ENCODE measurements at places on chromosomes 5 and 9.

- no peak for DNase-seq
These were observed 191.3 kb downstream of the DMAC1 start for GRCh38 chr9:7608261-7608660.

DNA sequence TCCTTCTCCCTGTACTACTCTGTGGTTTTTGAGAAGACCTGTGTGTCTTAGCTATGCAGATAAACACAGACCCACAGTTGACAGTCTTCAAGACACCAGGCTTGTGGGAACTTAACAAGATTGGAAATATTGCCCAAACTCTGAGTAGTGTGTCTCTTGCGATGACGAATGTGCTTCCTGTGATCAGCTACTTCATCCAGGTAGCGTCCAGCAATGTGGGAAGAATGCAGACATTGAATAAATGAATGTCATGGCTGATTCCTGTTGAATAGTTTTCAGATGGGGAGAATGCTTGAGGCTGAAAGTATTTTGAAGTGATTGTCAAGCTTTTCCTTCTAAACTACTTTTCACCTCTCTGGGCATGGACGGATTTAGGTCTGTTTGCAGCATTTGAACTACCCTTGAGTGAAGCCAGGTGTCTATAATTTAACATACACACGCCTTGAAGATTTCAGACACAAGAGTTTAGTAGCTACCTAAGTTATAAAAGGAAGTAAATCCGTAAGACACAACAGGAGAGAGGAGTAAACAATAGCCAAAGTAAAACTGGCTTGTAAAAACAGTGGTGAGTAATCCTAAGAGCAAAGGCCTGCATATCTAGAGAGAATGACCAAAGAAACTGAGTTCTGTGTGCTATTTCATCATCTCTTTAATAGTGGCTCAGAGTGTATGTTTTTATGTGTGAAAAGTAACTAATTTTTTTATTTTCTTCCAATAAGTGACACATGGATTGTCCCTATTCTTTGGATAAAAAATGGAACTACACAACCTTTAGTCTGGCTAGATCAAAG is 30.0 kb upstream of the ARL14EPL start:
- no peak for DNase-seq

GRCh38 chr5:135240781-135241360 is 158.2 kb downstream of the MACROH2A1 start:
- DNase-seq = no peak

- no peak for DNase-seq
These were observed 225.7 kb downstream of the DCP2 start for GRCh38 chr5:113202287-113202686.

GRCh38 chr9:109923471-109923760 is 143.4 kb downstream of the PALM2AKAP2 start:
- no peak for DNase-seq

DNA sequence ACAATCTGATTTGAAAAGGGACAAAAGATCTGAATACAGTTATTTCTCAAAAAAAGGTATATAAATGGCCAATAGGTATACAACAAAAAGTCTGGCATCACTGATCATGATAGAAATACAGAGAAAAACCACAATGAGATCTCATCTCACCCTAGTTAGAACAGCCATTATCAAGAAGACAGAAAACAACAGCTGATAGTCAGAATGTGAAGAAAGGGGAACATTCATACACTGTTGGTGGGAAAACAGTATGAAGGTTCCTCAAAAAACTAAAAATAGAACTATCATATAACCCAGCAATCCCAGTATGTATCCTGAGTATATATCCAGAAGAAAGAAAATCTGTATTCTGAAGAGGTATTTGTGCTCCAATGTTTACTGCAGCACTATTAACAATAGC is 75.7 kb upstream of the OR2K2 start:
- DNase-seq = no peak

- no peak for DNase-seq
These were observed 119.5 kb downstream of the CAAP1 start for GRCh38 chr9:26773056-26773455.

GRCh38 chr9:128257907-128258306 is 17.9 kb downstream of the GOLGA2 start:
- DNase-seq = no peak

- DNase-seq = no peak
These were observed 648.5 kb upstream of the WWC1 start for GRCh38 chr5:167642779-167643517.

DNA sequence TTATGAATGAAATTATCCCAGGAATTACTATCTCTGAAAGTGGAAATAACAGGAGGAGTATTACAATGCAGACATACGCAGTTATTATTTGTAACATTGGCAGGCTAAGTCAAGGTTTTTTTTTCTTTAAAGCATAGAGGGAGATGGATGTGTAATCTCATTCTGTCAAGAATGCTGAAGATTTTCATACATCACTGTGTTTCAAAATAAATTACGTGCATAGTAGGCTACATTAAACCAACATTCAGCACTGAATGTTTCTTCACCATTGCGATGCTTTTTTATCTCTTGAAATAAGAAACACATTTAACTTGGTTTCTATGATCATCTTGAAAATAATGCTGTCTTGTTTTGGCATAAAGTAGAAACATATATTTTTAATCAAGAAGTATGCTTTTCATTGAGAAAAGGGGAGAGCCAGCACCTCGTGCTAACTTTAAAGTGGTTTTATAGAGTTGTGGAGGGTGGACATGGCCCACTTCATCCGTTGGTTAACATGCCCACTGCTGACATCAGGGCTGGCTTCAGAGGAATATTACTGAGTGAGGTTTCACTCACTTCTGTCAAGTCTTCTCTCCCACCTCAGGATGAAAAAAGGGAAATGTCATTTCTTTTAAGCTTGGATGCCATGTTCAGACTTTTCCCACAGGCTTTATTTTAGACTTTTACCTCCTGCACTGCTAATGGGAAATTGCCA is 203.6 kb upstream of the MEF2C start:
- no peak for DNase-seq

- DNase-seq = no peak
These were observed 48.4 kb upstream of the SNAPC3 start for GRCh38 chr9:15374310-15374709.

DNA sequence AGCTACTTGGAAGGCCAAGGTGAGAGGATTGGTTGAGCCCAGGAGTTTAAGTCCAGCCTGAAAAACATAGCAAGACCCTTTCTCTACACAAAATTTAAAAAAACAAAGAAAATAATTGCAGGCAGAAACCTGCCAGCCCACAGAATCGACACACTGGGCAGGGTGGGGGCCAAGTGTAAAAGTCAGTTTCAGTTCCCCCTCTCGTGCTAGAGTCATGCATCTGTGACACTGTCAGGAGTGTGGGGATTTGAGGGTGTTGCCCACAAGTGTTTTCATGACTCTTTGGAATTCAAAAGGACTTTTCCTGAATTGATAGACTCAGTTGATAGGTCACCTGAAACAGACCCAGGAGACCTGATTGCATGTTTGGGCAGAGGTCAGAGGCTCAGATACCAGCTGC is 47.6 kb downstream of the PRRC2B start:
- DNase-seq = no peak

DNA sequence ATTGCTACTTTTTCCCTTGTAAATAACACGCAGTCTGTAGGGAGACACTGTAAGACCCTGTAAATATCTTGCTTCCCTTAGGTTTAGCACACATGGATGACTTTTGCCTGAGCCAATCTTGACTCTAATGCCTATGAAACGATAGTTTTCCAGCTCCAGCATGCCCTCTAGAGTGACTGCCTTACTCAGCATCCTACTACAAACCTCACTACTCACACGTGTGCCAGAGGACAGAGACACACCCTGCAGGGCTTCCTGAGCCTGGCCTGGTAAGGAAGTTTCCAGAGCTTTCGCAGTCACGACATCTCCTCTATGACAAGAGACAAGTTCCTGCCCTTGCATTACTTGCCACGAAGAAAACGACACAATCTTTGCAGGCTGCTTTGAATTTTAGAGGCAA is 138.1 kb downstream of the ATPSCKMT start:
- no peak for DNase-seq

GRCh38 chr9:105639936-105640335 is 22.3 kb upstream of the TAL2 start:
- DNase-seq = no peak

DNA sequence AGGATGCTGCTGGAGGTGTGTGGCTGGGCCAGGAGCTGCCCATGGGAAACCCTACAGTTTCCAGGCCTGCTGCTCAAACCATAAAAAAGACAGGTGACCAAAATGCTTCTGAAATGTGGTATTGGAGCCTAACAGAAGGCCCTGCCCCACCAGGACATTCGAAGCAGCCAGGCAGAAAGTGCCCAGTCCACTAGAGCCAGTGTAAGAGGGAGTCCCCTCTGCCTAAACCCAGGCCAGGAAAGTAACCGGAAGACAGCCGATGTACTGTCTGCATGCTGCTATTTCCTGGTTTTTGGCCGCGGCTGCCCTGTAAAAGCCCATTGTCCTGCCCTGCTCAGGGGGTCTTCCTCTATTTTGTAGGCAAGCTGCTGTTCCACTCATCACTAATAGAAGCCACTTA is 150.7 kb upstream of the IRX2 start:
- no peak for DNase-seq

DNA sequence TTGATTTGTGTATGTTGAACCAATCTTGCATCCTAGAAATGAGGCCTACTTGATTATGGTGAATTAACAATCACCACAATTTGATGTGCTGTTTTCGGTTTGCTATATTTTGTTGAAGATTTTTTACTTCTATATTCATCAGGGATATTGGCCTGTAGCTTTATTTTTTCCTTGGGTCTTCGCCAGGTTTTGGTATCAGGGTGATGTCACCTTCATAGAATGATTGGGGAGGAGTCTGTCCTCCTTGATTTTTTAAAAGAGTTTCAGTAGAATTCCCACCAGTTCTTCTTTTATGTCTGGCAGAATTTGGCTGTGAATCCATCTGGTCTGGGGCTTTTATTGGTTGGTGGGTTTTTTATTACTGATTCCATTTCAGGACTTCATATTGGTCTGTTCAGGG is 115.2 kb downstream of the CPLANE1 start:
- DNase-seq = no peak

GRCh38 chr5:137217599-137218200 is 281.4 kb downstream of the SPOCK1 start:
- DNase-seq = no peak

DNA sequence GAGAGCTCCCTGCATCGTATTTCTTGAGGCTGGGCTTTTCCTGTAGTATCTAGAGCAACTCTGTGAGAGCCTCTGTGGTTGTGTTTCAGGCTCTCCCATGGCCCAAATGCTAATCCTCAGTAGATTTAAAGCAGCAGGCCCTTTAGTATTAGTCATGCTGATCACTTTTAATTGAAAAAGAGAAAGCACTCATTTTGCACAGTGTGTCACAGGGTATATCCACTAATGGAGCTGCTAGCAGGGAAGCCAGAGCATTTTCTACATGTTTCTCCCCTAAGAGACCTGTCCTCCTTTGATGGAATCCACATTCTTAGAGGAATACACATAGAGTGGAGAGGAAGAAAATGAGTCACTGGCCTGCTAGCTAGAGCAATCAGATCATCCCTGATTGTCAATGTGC is 348.5 kb downstream of the TMEM232 start:
- DNase-seq = no peak

DNA sequence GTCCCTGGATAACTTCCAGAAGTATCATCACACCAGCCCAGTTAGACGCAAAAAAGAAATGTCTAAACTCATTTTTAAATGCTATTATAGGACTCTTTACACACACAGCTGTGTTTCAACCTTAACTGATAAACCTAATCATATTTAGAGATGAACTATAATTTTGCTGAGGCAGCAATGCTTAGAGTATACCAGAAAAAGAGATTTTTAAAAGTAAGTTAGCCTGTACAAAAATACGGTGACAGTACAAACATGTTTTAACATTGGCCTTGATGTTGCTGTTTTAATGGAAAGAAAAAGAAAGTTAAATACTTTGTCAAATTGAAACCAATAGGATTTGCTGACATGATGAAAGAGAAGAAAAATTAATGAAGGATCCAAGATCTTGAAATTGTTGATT is 1341.2 kb upstream of the CDH6 start:
- no peak for DNase-seq

DNA sequence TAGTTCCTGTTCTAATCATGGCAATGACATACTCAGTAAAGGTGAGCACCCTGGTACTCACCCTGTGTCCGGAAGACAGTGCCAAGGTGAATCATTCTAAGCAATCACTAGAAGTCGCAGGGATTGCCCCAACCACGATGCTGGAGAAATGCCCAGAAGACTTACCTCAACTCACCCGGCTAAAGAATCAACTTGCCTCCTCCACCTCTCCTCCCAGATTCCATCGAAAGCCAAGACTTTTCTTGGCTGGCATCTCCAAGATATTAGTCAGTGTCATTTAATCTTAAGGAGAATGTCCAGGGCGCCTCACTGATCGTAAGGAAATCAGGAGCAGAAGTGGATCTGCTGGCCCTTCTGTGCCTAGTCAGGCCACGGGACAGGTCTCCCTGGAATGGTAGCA is 204.9 kb downstream of the ERCC6L2 start:
- no peak for DNase-seq

- DNase-seq = no peak
These were observed 1378.7 kb upstream of the C9orf72 start for GRCh38 chr9:28951945-28952344.

- DNase-seq = no peak
These were observed 74.7 kb downstream of the AOPEP start for GRCh38 chr9:94801234-94801633.

DNA sequence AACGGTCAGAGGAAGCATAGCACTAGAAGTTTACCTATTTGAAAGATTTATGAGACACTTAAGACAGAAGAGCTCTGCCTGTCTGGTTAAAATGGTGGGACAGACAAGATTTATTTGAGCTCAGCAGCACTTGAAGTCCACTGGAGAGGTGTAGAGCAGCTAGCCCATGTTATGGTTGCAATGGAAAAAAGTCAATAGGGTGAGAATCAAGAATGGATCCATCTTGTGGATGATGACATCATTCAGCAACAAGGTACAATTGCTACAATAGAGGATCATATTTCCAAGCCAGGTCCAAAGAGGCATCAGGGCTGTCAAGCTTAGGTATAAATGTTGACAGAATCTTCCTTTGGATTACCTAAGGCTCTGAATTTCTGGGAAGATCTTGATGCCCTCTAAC is 21.1 kb upstream of the ZNF131 start:
- no peak for DNase-seq

DNA sequence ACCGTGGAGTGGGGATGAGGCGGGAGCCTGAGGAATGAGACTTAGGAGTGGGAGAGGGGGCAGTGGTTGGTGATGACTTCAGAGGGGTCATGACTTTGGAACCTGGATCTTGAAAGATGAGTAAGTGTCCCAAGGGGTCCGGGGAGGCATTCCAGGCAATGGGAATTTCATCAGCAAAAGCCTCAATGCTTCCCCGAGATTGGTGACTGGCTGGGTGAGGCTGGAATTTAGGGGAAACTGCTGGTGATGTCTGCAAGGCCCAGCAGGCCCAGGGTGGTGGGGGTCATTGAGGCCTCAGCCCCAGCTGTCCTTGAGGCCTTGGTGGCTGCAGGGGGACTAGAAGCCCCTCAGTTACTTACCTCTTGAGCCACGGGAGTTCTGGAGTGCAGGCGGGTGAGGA is 7.5 kb downstream of the NDST1 start:
- no peak for DNase-seq

DNA sequence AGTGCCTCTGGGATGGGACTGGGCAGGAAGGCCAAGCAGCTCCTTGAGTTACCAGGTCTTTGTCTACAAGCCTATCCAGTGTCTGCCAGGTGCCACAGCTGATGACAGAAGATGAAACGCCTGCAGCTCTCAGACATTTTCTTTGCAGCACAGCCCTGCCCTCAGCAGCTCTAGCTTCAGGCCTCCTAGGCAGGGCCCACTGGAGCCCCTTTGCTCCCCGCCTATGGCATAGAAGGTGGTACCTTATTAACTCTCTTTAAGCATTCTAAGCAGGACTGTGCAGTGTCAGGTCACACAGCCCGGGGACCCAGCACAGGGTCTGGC is 1.3 kb upstream of the SKP1 start:
- DNase-seq = no peak
